Thoracic aorta (tissue), 2 donors: ENCODE measurements at places on chromosomes 5 and 9. TPM values are rescaled to one million over a fixed set of nuclear protein-coding genes. Genes with fewer than 3 reads are reported as not detected.

GRCh38 chr5:169125571-169125970, 175.4 kb downstream of the SLIT3 start:
- DNase-seq, result no peak

SOHLH1 gene
- not detected for total RNA-seq

ELAVL2 gene
- total RNA-seq, result not detected

- DNase-seq, result no peak
Measured at GRCh38 chr9:18331310-18331684, 142.7 kb upstream of the ADAMTSL1 start.

DNA sequence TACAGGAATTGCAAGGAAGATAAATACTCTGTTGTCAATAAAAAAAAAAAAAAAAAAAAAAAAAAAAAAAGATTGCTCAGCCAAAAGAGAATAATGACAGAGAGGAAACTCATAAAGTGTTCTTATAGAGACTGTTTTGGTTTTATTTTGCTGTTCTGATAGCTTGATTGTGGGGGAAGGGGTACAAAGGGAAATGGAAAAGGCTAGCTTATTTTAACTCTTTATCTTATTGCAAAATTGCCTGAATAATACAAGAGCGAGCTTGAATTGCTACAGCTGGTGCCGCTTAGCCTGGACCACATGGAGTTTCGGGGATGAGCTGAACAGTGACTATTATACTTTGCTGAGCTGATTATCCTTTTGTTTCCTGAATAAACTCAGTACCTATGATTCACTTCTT, 31.0 kb upstream of the SHISAL2B start:
- DNase-seq, result no peak

- DNase-seq, result no peak
Measured at GRCh38 chr5:75433814-75434506, 77.5 kb downstream of the CERT1 start.

FOXD4L6 gene
- total RNA-seq, result not detected

DNA sequence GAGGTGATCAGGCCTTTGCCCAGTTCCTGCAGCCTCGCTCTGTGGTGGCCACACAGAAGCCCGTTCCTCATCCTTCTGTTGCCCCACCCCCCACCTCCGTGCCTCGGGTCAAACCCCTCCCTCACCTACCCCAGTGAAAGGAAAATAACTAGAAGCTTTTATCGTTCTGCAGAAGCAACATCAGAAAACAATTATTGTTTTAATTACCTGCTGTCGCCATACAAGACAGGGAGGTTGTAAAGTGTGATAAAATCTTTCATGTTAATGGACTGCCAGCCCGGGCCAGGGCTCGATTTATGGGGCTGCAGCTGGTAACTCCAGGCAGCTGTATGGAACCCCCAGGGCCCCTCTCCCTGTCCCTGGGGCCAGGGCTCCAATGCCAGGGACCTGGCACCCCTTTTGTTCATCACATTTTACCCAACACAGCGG, 20.6 kb downstream of the UNC5A start:
- no peak for DNase-seq

GRCh38 chr5:147668385-147668784, 114.1 kb downstream of the JAKMIP2 start:
- DNase-seq, result no peak

DNA sequence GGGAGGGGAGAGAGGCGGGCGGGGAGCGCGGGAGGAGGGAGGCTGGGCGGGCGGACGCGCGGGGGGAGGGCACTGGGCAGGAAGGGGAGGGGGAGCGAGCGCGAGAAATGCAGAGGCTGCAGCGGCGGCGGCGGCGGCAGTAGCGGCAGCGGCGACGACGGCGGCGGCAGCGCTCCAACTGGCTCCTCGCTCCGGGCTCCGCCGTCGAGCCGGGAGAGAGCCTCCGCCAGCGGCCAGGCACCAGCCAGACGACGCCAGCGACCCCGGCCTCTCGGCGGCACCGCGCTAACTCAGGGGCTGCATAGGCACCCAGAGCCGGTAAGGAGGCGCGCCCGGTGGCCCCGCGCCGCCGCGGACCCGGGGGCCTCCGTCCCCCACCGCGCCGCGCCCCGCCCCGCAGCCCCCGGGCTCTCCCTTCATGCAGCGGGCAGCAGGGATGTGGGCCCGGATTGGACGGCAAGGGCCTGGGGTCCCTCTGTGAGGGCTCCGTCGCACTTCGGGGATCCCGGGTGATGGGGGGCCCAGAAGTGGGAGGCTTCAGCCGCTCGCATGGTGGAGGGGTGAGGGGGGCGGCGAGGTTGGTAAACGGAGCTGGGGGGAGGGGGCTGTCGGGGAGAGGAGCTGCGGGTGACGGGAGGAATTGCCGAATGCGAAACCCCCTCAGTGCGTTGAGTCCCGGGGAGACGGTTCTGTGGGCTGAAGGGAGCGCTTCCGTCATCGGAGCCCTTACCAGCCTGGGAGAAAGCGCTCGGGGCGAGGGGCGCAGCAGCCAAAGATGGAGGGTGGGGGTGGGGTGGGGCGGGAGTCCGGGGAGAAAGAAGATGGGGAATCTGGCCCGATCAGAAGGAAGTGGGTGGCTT, at the start of gene BASP1:
Gene BASP1, plus strand, starts transcription at position 139 of the 860 bp plus-strand sequence. CDS start 57,586 bp downstream, outside the sequence.
- peak; percentile 42 for DNase-seq

- no peak for DNase-seq
Measured at GRCh38 chr5:316210-317085, 5.1 kb upstream of the AHRR start.

DNA sequence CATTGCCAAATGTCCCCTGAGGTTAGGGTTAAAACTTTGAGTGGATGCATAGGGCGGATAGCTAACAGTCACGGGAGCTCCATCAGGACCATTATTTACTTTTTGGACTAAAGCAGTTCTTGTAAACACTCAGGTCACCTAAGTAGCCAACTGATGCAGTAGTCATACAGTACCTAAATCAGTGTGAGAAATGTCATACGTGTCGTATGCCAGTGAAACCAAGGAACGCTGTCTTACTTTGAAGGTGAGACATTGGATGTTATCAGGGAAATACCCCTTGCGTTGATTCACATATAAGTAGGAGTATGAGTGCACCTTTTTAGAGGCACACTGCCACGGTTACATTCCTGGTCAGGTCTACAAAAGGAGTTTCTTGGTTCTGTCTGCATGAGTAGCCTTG, 101.9 kb downstream of the LNPEP start:
- DNase-seq, result no peak

GRCh38 chr5:40171971-40172370, 507.7 kb upstream of the PTGER4 start:
- no peak for DNase-seq

TNFSF15 gene
- total RNA-seq, result 0.63 TPM

DNA sequence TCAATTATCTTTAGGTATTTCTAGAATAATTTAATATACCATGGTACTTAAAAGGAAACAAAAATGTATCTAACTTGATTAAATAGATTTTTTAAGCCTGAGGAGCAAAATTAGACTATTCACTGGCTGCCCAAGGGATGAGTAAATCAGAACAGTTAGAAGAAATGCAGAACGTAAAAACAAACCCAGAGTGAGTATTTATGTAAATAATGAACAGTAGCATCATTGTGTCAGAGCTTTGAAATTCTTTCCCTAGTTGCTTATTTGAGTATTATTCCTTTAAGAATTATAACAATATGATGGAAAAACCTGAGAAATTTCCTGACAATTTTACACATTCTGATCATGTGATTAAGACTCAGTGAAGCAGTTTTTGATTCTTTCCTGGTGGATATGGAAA, 200.9 kb downstream of the GDNF start:
- DNase-seq, result no peak

- no peak for DNase-seq
Measured at GRCh38 chr5:115377468-115378217, 81.2 kb upstream of the CCDC112 start.

GRCh38 chr5:133396187-133396741, 216.1 kb downstream of the FSTL4 start:
- no peak for DNase-seq

CCIN gene
- 1.6 TPM for total RNA-seq

DNA sequence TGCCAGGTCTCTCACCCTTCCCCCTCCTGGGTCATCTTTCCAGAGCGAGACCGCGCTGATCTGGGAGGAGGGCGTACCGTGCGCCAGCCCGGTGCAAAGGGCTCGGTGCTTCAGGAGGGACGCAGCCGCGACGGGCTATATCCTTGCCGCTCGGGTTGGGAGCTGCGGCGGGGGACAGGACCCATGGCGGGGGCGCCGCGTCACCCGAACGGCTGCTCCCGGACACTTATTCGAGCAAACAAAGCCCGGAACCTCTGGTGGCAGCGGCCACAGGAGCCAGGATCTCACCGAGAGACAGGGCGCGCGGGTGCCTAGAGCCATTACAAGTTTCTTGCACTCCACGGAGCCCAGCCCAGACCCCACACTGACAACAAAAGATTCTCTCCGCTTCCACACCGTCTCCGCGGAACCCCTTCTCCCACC, 1.3 kb downstream of the SEMA6A start:
- no peak for DNase-seq

GRCh38 chr9:125829743-125830142, 82.6 kb downstream of the PBX3 start:
- DNase-seq, result no peak

LMNB1 gene
- total RNA-seq, result 12.7 TPM

MARCOL gene
- not detected for total RNA-seq

DNA sequence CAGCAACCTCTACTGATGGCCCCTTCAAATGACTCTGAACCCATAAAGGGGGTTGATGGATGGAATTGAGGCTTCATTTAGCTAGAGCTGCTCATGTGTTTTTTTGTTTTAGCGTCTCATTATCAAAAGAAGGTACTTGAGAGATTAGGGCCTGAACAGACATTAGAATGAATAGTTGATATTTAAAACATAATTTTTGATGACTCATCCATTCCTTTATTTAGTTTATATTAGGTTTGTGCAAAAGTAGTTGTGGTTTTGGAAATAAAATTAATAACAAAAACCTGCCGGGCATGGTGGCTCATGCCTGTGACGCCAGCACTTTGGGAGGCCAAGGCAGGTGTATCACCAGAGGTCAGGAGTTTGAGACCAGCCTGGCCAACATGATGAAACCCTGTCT, 485.9 kb downstream of the PSAT1 start:
- no peak for DNase-seq

TPM2 gene
- 4,158 TPM for total RNA-seq

SAXO1 gene
- total RNA-seq, result 0.27 TPM

CATSPER3 gene
- total RNA-seq, result not detected

- no peak for DNase-seq
Measured at GRCh38 chr9:6024035-6024554, 8.7 kb upstream of the RANBP6 start.

CNTLN gene
- 11.4 TPM for total RNA-seq

RAD23B gene
- total RNA-seq, result 33.3 TPM

LRRC19 gene
- not detected for total RNA-seq

- DNase-seq, result no peak
Measured at GRCh38 chr5:108769352-108769751, 21.7 kb downstream of the FER start.

SPATA31A3 gene
- total RNA-seq, result not detected

DNA sequence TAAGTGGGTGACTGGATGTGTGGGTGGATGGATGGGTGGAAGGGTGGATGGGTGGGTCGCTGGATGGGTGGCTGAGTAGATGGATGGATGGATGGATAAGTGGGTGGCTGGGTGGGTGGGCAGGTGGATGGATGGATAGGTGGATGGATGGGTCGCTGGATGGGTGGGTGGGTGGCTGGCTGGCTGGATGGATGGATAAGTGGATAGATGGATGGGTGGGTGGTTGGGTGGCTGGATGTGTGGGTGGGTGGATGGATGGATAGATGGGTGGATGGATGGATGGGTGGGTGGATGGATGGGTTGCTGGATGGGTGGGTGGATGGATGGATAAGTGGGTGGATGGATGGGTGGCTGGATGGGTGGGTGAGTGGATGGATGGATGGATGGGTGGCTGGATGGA, 27.3 kb upstream of the CEP72 start:
- no peak for DNase-seq

- no peak for DNase-seq
Measured at GRCh38 chr5:56686337-56687195, 128.8 kb upstream of the MAP3K1 start.

DNA sequence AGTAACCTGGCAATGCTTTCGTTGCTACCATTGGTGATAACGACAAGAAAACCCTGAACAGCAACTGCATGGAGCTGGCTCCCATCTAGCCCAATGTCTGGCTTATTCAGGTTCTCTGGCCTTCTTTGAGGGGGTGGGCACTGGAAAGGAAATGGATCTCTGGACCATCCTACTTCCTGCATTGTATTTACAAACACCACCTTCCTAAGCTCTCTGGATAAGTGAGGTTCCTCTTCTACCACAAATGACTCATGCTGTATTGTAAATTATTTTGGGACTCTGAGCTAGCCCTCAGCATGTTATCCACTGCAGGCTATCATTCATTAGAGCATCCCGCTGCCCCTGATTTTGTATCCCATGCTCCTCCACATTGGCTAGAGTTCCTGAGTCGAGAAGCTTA, 136.9 kb upstream of the KLF9 start:
- no peak for DNase-seq

DNA sequence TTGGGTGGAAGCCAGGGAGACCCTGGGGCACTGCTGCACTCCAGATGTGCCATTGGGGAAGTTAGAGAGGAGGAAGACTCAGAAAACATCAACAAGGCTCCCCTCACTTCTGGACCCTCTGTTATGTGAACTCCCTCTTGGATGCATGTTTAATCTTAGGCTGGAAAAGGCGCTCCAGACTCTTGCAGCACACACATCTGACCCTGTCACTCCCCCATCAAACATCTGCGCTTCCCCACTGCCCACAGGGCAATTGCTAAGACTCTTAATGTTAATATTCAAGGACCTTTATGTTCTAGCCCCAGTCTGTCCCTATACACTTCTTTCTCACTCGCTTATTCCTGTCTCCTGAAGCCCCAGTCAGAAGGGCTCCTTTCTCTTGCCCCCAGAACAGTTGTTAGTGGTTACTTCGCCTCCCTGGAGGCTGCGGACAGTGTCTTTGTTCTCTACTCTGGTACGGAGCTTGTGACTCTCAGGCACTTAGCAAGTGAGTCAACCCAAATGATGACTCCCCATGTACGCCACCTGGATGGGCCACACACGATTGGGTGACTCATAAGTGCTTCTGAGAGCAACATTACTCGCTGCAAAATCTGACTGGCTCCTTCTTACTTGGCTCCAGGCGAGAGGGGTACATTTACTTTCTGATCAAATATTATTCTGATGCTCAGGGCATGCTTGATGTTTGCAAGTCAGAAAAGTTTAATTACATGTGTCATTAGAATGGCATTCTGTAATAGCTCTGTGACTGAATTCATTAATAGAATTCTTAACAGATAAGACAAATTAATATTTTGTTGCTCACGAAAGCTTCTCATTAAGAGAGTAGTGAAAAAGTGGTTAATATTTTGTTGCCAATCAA, 193.6 kb downstream of the HSPA4 start:
- DNase-seq, result no peak

DNA sequence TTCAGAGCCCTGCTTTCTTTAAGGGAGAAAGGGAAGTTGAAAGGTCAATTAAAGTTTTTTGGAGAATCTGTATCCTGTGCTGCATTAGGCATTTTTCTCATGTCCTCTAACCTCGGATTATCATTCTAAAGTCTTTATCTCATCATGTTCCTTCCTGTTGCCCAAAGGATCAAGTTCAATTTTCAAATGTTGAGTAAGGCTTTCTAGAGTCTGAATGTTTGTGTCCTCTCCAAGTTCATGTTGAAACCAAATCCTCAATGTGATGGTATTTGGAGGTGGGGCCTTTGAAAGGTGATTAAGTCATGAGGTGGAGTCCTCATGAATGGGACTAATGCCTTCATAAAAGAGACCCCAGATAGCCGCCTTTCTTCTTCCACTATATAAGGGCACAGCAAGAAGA, 20.2 kb upstream of the TNC start:
- no peak for DNase-seq
